ENCODE measurements at places on chromosomes 1 and 21. TPM values are rescaled to one million over a fixed set of nuclear protein-coding genes. Genes with fewer than 3 reads are reported as not detected.
A peak's percentile ranks its signal among the peaks of the same experiment; 100 is the strongest.

DNA sequence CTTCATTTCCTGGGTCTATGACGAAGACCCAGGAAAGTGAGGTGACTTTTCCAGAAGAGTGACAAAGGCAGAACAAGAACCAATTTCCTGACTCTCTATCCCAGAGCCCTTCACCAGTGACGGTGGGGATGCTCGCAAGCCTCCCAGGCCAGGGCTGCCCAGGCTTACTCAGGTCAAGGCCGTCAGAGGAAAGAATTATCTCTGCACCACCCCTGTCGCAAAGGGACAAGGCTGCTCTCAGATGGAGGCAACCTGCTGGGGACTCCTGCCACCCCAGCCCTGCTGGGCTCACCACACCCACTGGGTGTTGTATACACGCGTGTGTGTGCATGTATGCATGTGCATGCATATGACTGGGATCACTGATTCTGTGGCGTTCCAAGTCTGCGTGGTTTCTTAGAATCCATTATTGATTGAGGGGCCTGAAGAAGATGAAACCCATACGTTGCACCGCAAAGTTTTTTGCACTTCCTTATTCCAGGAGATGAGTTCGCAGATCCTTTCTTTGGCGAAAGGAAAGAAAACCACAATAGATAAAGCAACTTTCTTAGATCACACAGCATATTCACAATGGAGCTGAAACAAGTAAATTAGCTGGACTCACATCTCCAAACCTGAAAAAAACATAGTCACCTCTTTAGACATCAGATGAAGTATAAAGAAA, 255.8 kb downstream of the RHOU start:
- no peaks in the 10 kb centered on the region for H3K27me3 ChIP-seq
- peaks cover 13% of the 10 kb centered on the region for H3K4me1 ChIP-seq
- no peaks in the 10 kb centered on the region for H3K36me3 ChIP-seq
- H3K4me3 ChIP-seq = no peak overlapping the region
- no peak for DNase-seq

DNA sequence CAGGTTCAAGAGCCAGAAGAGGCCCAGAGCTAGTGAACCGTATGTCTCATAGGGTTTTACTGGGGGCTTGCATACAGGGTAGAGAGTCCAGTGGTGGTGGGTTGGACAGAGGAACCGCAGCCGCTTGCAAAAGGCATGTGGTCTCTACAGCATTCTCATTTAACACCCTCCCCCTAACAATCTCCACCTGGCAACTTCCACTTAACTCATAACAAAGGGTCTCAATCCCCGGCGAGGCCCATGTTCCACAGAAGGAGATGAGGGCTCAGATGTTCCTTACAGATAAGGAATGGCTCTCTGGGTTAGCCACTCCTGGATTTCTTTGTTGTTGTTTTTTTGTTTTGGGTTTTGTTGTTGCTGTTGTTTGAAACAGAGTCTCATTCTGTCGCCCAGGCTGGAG, 106.1 kb downstream of the APP start:
- H3K4me1 ChIP-seq = peaks cover 11% of the 10 kb centered on the region
- no peaks in the 10 kb centered on the region for H3K27me3 ChIP-seq
- no peak for DNase-seq
- no peak overlapping the region for H3K27ac ChIP-seq
- H3K4me3 ChIP-seq = no peak overlapping the region

DNA sequence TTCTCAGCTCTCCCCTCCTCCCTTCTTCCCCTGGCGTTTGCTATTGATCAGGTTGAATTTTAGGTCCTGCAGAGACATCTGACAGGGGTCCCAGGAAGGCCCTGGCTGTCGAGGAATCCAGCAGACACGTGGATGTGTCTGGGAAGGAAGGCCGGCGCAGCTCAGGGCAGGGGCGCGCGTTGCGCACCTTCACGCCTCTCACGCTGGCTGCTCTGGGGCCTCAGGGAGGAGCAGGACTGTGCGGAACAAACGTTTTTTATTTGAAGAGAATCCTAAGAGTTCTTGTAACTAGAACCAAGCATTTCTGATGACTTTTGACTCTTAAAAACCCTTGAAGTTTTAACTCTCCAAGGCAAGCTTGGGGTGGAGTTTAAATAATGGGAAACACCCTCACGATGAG, 54.2 kb downstream of the SLC37A1 start:
- no peak overlapping the region for H3K4me3 ChIP-seq
- no peaks in the 10 kb centered on the region for H3K27me3 ChIP-seq
- no peak overlapping the region for H3K27ac ChIP-seq
- DNase-seq = peak; percentile 4
- H3K36me3 ChIP-seq = no peaks in the 10 kb centered on the region

DNA sequence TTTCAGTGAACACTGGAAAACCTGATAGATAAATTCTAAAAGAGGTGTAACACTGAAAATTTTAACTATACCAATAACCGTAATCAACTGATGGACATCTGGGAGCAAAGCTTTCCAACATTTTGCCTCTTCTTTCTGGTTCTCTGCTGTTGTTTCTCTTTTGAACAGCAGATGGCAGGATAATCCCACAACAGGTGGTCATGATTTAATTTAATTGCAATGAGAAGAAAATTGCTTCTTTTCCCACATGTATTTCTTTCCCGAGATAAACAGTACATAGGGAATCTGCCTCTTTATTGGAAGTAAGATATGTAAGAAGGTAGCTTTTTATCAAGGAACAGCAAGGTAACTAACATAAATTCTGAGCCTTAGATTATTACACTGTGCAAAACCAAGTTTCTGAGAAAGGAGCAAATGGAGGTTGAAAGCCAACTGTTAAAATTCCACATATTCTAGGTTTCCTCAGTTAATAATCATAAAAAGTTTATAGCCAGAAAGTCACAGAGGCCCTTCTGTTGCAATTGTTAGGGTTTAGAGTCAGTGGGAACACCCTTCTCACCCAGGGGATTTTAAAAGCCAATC, 72.9 kb downstream of the RPS6KA1 start:
- no peaks in the 10 kb centered on the region for H3K4me1 ChIP-seq
- DNase-seq = peak; percentile 61
- no peaks in the 10 kb centered on the region for H3K36me3 ChIP-seq

GRCh38 chr1:9235096-9235459, 504 bp downstream of the H6PD start:
- DNase-seq = no peak
- peaks cover 49% of the 10 kb centered on the region for H3K4me1 ChIP-seq
- peak overlapping the region; percentile 61 for H3K4me3 ChIP-seq
- H3K27me3 ChIP-seq = no peaks in the 10 kb centered on the region
- peak overlapping the region; percentile 96 for H3K27ac ChIP-seq

- H3K4me3 ChIP-seq = no peak overlapping the region
- DNase-seq = no peak
- H3K27me3 ChIP-seq = no peaks in the 10 kb centered on the region
- H3K4me1 ChIP-seq = peaks cover 8% of the 10 kb centered on the region
These were observed 4.4 kb upstream of the MPZL1 start for GRCh38 chr1:167717351-167717750.

The CCDC181 gene
- polyA plus RNA-seq = 17.5 TPM

The ZNF683 gene
- 87.5 TPM for polyA plus RNA-seq
